Fibroblast of mammary gland (primary cell): ENCODE measurements at places on chromosomes 4 and X.

GRCh38 chr4:176883681-176884418, 91.1 kb upstream of the VEGFC start:
- DNase-seq = peak; percentile 87

GRCh38 chr4:180557348-180557747, 1685.9 kb upstream of the TENM3 start:
- no peak for DNase-seq

GRCh38 chrX:102338162-102338561, 91.2 kb downstream of the NXF2 start:
- no peak for DNase-seq

DNA sequence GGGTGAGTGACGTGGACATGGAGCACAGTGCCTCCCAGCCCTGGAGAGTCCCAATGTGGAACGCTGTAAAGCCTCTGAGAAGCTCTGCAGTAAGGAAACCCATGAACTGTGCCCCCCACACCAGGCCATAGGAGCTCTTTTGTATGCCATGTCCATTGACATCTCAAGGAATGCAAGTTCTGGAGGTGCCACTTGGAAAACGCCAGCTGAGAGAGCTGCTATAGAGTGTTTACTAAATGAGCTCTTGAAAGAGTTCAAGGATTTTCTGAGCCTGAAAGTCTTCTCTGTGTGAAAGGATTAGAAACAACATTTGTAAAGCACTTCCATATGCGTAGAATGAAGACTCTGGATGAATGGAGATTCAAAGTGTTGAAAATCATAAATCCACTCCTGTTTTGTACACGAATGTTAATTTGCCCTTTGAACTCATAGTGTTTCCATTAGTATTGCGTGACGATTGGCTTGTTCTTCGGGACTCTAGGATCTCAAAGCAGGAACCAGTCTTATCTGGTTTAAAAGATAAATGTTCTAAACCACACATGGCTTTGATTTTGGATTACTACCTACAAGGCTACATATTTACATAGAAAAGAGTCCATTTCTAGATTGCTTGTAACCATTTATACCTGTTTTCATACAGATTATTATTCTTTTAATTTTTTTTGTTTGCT, 41.8 kb upstream of the STOX2 start:
- DNase-seq = no peak

- no peak for DNase-seq
Measured at GRCh38 chrX:16028576-16028975, 94.8 kb upstream of the GRPR start.

DNA sequence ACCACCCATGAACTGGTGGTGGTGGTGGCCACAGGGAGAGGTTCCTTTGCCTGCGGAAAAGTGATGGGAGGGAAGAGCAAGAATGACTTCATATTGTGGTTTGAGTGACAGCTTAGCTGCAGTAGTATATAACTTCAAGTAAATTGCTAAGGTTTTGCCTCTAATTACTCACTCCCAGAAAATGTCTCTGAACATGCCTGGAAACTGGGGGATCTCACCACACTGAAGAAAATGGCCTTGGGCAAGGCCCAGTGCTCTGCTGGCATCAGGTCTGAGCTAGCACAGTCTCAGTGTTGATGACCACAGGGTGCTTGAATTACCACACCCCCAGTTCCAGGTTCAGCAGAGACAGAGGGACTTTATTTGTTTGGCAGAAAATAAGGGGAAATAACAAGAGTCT, 2085.4 kb downstream of the ARAP2 start:
- peak; percentile 6 for DNase-seq

GRCh38 chr4:27000122-27000521, 139.5 kb downstream of the STIM2 start:
- no peak for DNase-seq

GRCh38 chr4:173413036-173413435, 14.1 kb upstream of the SCRG1 start:
- peak; percentile 80 for DNase-seq

- DNase-seq = no peak
Measured at GRCh38 chr4:37632836-37633235, 53.3 kb downstream of the RELL1 start.

GRCh38 chrX:29941287-29941686, 274.1 kb upstream of the MAGEB2 start:
- no peak for DNase-seq

DNA sequence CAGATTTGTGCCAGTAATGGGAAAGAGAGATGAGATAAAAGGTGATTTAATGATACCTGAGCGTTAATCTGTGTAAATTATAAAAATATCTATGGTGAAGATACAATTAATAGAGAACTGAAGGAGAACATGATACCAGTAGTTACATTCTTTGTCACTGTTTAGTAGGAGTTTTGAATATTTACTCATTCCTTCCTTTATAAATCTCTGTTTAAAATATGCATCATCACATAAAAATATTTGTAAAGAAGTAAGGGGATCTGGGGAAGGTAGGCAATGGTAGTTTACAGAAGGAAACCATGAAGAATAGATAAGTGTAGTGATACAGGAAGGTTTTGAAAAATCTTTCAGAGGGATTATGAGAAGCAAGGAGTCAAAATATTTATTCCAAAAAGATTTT, 190.6 kb upstream of the PCDH18 start:
- no peak for DNase-seq

DNA sequence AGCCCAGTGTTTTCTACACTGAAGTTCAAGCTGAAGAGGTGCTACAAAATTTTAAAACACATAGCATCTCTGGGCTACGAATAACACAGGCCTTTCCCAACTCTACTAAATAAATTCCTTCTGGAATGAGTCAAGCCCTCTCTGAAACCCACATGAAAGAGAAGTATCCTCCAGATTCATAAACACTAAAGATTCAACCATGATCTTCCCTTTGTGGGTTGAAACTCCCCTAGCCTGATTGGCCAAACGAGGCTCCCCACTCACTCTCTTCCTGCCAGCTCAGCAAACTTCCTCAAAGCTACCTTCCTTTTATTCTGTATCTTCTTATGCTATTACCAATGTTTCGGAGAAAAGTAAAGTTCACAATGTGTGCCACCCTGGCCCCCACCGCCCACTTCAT, 95.4 kb downstream of the NKX6-1 start:
- peak; percentile 47 for DNase-seq

- peak; percentile 92 for DNase-seq
Measured at GRCh38 chr4:98516042-98516440, 142.4 kb downstream of the TSPAN5 start.

GRCh38 chr4:89765966-89766365, 71.0 kb downstream of the SNCA start:
- peak; percentile 46 for DNase-seq

- DNase-seq = no peak
Measured at GRCh38 chr4:3429651-3430050, 12.1 kb upstream of the HGFAC start.

DNA sequence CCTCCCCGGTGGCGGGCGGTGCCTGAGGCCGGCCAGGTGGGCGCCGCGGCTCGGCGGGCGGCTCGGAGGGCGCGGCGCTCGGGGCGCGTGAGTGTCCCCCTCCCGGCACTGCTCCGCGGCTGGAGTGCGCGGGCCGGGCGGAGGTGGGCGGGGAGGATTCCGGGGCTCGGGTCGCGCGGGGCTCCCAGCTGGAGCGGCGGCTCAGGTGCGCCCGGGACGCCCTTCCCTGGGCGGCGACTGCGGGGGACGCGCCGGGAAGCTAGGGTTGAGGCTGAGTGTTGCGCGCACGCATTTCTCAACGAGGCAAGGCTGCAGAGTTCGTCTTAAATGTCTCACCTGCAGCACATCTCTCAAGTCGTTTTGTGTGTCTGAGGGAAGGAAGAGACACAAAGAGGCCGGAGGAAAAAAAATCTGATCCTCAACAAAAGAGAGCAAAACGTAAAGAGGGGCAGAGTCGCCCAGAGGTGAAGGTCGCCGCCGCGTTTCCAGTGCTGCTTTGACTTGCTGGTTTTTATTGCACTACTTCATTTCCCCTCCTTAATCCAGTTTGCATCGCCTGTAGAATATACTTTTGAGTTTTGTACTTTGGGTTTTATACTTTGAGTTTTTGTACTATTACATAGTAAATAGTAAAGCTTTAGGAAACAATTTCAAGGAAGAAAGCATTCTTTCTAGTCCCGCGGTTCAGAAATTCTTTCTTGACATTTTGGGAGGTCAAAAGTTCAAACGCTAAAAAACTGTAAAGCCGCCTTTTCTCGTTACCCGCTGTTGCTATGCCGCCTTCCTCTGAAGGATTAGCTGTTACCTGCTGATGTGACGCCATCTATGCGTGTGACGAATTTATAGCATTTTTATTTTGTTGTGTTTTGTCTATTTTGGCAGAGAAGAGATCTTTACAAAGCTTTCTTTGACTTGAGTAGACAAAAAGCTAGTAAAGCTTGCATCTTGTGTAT, 106.5 kb upstream of the STOX2 start:
- no peak for DNase-seq

- DNase-seq = no peak
Measured at GRCh38 chr4:93870876-93871458, 42.4 kb downstream of the ATOH1 start.

GRCh38 chr4:26248647-26249046, 72.2 kb upstream of the RBPJ start:
- DNase-seq = peak; percentile 79

DNA sequence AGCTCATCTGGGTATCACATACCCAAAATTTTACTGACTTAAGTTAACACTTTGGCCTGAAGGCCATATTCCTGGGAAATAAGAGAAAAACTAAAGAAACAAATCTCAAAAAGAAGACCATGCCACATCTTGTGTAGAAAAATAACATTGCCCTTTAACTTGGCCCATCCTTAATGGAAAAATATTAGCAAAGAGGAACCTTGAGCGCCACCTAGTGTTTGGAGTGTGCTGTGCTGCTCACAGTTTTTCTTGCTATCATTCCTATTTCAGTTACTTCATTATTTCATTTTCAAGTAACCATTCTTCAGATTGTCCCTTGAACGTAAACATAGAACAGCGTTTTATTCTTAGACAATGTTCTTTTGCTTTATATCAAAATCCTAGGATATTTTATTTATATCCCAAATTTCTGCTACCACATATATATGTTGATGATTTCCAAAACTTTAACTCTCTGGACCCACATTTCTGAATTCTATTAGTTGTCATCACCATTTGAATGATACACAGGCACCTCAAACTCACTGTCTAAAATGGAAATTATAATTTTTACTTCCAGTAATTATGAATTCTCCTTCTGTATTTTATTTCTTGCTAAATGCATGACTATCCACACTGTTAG, 999.0 kb upstream of the ADGRL3 start:
- peak; percentile 52 for DNase-seq

- no peak for DNase-seq
Measured at GRCh38 chrX:119755981-119756533, 2.3 kb upstream of the SOWAHD start.

DNA sequence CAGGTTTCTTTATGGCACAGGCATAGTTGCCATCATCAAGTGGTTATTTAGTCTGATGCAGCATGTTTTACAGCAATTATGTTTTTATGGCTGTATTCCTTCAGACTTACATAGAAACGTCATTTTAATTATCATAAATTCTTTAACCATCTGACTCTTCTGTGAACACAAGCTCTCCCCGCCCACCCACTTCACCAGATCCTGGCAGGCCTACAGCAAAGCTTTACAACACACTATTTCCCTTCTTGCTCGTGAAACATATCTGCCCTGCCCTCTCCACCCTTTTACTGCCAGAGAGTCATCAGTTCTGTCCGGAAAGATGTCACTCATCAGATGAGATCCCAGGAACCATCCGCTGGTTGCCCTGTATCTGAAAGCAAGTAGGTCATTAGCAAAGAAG, 120.5 kb downstream of the HS6ST2 start:
- DNase-seq = peak; percentile 2

- DNase-seq = no peak
Measured at GRCh38 chrX:31329298-31329697, 257.5 kb upstream of the FTHL17 start.

GRCh38 chr4:165319030-165319429, 8.4 kb upstream of the MSMO1 start:
- no peak for DNase-seq

DNA sequence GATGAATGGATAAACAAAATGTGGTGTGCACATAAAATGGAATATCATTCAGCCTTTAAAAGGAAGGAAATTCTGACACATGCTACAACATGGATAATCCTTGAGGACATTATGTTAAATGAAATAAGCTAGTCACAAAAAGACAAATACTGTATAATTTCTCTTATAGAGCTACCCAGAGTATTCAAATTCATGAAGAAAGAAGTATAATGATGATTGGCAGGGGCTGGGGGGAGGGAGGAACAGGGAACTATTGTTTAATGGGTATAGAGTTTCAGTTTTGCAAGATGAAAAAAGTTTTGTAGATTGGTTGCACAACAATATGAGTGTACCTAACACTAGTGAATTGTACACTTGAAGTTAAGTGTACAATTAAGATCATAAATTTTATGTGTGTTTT, 153.9 kb upstream of the STK26 start:
- DNase-seq = no peak

- DNase-seq = peak; percentile 21
Measured at GRCh38 chr4:105666693-105667092, 41.8 kb downstream of the INTS12 start.

- DNase-seq = peak; percentile 5
Measured at GRCh38 chr4:11669156-11669555, 240.5 kb upstream of the HS3ST1 start.

GRCh38 chr4:85078016-85078415, 111.5 kb upstream of the WDFY3 start:
- DNase-seq = no peak

DNA sequence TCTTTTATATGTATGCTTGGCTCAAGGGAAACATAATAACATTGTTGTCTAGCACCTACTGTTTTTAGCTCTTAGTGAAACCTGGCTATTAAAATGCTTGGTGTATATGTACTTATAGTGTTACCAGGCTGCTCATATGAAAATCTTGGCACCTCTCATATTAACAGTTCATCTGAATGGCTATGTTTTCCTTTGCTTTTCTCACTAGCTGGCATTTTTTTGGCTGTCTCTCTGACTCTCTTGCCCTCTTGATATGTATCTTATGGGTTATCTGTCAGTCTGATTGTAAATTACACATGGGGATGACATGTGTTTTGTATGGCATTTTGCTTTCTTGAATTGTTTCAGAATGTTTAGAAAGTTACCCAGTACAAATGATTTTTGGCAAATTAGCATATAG, 158.0 kb downstream of the ARHGAP24 start:
- no peak for DNase-seq

DNA sequence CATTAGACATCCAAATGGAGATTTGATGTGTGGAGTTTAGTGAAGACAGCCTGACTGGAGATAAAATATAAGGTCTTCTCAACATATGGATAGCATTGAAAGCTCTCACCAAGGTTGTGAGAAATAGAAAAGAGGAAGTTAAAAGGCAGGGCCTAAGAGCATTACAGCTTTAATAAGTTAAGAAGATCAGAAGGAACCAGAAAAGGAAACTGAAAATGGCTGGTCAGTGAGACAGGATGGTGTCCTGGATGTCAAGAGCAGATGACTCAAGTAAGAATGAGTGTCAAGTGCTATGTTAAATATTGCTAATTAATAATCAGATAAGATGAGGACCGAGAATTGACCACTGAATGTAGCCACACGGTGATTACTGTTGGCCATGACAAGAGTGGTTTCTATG, 642.9 kb downstream of the STPG2 start:
- no peak for DNase-seq

GRCh38 chrX:39808471-39808917, 289.3 kb downstream of the BCOR start:
- DNase-seq = peak; percentile 70

- DNase-seq = peak; percentile 98
Measured at GRCh38 chr4:88803600-88804096, 106.0 kb upstream of the NAP1L5 start.

- no peak for DNase-seq
Measured at GRCh38 chr4:109966891-109967481, 54.3 kb downstream of the EGF start.
